Left renal cortex interstitium (tissue), 4 donors: ENCODE measurements at places on chromosomes 1 and 21.

DNA sequence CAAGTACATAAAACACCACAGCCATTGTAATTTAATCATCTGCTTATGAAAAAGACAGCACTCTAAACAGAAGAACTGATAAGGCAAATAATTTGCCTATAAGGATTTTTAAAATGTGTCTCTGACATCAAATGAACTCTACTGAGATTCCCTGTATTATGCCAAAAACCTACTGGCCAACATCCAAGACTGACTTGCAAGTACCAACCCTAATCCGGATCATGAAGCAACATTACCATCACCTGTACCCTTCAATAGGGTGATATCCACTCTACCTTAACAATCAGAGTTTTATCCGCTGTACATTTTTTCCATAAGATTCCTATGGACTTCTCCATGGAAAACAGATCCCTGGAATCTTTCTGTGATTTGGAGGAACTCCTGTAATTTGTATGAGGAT is 4.6 kb downstream of the RGS7 start:
- no peak for DNase-seq

DNA sequence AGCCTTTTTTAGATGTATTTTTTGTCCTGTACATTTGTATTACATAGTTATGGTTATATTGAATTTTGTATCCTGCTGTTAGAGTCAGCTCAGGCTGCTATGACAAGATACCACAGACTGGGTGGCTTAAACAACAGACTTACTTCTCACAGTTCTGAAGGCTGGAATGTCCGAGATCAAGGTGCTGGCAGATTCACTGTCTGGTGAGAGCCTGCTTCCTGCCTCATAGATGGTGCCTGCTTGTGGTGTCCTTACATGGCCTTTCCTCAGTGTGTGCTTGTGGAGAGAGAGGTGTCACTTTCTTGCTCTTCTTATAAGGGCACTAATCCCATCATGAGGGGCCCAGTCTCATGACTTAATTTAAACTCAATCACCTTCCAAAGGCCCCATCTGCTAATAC is 23.1 kb upstream of the MYSM1 start:
- DNase-seq: no peak

DNA sequence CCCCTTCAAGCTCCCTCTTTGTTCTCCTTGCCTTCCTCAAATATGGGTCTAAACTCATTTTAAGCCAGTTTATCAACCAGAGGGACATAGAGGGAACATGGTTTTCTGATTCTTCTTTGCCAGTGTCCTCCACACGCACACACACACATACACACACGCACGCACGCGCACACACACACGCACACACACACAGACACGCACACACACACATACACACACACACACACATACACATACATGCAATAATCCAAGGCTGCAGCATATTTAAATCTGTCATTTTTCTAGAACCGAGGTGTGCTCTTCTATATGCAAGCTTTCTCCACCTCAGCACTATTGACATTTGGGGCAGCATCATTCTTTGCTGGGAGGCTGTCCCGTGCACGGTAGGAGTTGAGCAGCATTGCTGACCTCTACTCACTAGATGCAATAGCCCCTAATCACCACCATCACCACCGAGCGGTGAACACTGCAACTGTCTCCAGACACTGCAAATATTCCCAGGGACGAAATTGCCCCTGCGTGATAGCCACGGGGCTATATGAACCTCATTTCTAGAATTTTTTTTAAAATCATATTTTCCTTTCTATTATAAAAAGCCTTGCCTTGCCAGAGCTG is 8.0 kb downstream of the TNFRSF9 start:
- no peak for DNase-seq

DNA sequence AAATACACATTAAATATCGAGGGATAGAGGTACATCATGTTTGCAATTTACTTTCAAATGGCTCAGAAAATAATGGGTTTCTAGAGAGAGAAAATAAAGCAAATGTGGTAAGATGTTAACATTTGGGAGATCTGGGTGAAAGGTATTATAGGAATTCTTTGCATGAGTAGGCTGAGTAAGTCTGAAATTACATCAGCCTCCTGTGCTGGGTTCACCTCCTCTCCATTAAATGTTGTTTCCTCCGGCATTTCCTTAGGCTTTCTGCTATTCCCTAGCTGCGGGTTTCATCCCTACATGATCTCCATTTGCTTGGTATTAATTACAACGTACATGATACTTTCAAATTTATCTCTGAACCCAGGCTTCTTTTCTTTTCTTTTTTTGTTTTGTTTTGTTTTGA is 31.6 kb downstream of the ZMYND12 start:
- DNase-seq: no peak

GRCh38 chr1:64474665-64475439 is 4.9 kb downstream of the CACHD1 start:
- DNase-seq: no peak

GRCh38 chr1:153552335-153552734 is 3.3 kb upstream of the S100A3 start:
- DNase-seq: no peak
